ENCODE measurements at places on chromosomes 12 and 14.

DNA sequence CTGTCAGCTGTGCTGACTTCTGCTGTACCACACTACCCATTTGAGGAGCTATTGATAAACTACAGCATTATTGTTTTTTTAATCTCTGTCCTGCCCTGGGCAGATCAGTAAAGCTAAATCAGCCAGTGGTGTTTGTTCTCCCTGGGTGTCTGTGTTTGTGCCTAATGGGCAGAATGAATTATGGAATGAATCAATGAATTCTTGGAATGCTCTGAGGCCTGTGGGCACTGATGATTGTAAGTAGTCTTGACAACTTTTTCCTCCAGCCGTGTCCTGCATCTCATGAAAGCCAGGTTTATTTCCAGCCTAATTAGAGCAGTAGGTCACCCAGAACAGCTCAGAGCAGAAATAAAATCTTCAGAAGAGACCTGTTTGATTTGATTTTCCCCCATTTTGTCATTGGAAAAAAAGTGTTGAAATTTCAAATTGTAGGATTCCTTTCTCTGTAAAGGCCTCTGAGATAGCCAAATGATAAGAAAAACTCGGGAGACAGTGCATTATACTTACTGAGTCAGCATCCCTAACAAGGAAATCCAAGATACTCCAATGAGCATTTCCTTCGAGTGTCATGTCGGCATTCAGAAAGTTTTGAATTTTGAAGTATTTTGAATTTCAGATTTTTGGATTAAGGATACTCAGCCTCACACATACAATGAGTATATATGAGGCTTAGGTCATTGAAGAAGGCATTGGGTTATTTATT lies 19.4 kb upstream of the EVL start:
- no peak for DNase-seq

- DNase-seq = no peak
Measured at GRCh38 chr12:110249105-110249504, 31.9 kb upstream of the ATP2A2 start.

DNA sequence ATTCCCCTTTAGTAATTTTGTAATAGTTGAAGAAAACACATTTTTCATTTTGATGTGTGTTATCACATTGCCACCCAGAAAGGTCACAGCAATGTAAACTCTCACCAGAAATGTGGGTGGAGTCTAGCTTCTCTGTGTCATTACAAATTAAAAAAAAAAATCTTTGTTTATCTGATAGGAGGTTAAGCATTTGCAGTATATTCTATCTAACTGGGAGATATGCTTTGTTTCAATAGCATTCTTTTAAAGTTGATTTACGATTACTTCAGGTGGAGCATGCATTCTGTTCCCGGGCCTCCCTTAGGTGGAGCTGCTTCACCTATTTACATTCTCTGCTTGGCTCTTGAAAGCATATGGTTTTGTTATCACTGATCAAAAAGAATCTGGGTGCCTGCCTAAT lies 7.8 kb downstream of the ADIPOR2 start:
- DNase-seq = no peak

- DNase-seq = no peak
Measured at GRCh38 chr14:64422756-64423155, 34.6 kb downstream of the MTHFD1 start.

DNA sequence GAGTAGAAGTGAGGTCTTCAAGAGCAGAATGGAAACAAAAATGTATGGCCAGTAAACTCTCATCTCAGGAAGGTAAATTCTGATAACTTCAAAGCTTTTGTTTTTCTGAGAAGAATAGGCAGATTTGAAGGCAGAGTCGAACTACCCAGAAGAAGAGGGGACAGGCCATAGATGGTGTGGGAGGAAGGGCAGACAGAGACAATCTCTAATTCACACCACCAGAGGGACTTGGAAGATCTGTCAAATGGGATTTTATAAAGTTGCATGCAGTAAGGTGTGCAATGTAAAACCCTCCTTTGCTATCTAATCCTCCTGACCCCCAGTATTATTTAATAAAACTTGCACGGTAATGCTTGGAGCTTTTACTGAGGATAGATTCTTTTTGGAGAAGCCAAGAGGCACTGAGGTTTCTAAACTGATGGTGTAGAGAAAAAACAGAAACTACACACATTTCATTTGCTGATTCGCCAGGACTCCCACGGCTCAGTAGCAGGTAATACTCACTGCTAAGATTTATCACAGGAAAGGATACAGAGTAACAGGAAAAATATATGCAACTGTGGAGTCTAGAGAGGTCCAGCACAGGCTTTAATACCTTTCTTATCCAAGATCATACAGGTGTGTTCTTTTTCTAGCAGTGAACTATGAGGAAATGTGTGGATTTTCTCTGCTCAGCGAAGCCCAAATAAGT lies 18.3 kb downstream of the SLC38A2 start:
- DNase-seq = no peak

DNA sequence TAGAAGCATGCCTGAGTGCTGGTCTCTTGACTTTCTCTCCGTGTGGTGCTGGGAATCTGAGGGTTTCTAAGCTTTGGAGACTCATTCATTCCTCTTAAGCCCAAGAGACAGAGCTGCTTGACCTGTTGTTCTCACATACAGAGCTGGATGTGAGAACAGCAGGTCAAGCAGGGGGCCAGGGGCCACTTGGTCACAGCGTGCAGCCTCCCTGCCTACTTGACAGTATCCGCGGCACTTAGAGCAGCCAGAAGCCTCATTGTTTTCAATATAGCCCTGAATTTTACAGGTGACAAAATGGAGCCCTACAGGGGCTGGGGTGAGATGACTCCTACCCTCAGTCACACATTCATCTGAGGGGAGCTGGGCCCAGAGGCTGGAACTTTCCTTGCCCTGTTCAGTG lies 88.9 kb downstream of the ESRRB start:
- no peak for DNase-seq

GRCh38 chr12:57148469-57149244 lies 1.2 kb upstream of the LRP1-AS start:
- DNase-seq = no peak

DNA sequence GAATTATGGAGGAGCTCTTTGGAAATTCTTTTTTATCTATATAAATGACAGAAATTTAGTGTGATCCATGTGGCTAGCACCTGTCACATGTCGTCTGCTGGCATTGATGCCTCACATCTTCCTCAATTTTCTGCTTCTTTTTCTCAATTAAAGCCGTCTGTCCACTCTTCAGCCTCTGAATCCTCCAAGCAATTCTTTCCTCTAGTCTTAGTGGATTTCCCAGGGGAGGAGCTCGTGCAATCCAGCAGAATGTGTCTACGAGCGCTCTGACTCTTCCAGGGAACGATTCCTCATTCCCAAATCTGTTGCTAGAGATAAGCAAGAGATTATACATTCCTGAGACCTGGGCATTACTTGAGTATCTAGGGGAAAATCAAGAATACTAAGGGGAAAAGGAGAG lies 176.6 kb downstream of the EMP1 start:
- DNase-seq = no peak

GRCh38 chr14:52792097-52792415 lies 649 bp upstream of the GNPNAT1 start:
- no peak for DNase-seq

DNA sequence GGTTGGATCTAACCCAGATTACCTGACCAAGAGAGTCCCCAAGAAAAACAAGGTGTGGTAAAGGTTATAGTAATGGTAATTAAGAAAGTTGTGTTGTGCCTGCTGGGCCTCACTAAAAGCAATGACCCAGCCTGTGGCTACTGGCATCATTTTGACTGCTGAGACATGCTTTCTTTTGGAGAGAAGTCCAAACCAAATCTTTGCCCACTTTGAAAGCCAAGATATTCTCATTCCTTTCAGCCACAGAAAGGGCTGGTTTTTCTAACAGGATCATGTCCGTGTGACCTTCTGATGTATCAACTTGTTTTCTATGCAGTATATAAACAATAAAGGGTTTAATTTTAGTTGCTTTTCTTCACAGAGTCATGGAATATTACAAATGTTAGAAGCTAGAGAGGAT lies 388.6 kb downstream of the RAD51B start:
- no peak for DNase-seq

GRCh38 chr12:66947119-66947518 lies 268.2 kb upstream of the GRIP1 start:
- no peak for DNase-seq

DNA sequence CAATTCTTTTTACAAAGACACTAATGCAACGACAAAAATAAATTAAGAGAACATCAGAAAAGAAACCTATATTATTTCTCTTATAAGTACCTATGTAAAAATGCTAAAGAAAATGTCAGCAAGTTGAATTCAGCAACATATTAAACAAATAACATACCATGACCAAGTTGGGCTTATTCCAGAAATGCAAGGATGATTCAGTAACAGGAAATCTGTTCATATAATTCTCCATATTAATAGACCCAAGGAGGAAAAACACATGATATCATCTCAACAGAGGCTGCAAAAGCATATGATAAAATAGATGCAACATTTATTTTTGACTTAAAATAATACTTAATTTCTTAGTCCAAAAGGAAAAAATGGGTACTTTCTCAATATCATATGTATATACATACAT lies 25.1 kb upstream of the GPHB5 start:
- no peak for DNase-seq

DNA sequence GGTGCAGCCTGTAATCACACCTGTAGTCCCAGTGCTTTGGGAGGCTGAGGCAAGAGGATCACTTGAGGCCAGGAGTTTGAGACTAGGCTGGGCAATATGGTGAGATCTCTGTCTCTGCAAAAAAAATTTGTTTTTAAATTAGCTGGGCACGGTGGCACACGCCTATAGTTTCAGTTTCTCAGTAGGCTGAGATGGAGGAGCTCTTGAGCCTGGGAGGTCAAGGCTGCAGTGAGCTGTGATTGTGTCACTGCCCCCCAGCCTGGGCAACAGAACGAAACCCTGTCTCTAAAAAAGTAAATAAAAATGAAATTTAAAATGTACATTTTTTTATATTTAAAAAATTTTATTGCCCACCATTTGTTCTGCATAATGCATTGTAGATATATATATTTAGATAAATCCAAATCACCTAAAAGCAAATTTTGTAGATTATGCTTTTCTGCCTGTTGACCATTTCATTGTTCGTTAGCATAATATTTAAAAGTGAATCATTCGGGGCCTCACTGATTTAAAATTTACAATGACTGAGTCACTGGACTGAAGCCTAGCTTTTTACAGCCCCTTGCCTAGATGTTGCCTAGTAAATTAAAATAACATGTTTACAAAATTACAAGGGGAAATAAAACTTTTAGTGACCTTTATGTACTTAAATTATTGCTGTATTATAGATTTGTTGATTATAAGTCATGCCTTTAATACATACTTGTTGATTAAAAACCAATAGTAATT lies 87.9 kb downstream of the USP15 start:
- no peak for DNase-seq

- no peak for DNase-seq
Measured at GRCh38 chr12:570435-570920, 92.8 kb downstream of the NINJ2 start.

- no peak for DNase-seq
Measured at GRCh38 chr14:94366146-94366915, 22.1 kb downstream of the SERPINA1 start.
